Bronchial smooth muscle cell (primary cell): ENCODE measurements at places on chromosomes 7 and 10. TPM values are rescaled to one million over a fixed set of nuclear protein-coding genes. Genes with fewer than 3 reads are reported as not detected.

Gene ANKRD2
- 0.16 and 4.9 TPM in 2 replicates for total RNA-seq

Gene RBP4
- total RNA-seq = 0.17 TPM in 1 of 2 replicates, not detected in the other

Gene RASSF4
- 8.2 and 10.2 TPM in 2 replicates for total RNA-seq

Gene PNLIPRP3
- under 0.01 TPM in 1 of 2 replicates, not detected in the other for total RNA-seq

Gene RAMP3
- total RNA-seq = 0.17 TPM in 1 of 2 replicates, not detected in the other

Gene PIP
- not detected in 2 replicates for total RNA-seq

Gene CCZ1
- total RNA-seq = 14.2 and 29.6 TPM in 2 replicates

Gene HK1
- 93.5 and 113 TPM in 2 replicates for total RNA-seq
